ENCODE measurements at places on chromosomes 1 and 21.

- DNase-seq: no peak
Observed at GRCh38 chr1:183180634-183181056, 5.4 kb upstream of the LAMC2 start.

- DNase-seq: no peak
Observed at GRCh38 chr1:206591226-206591625, 21.0 kb downstream of the EIF2D start.

DNA sequence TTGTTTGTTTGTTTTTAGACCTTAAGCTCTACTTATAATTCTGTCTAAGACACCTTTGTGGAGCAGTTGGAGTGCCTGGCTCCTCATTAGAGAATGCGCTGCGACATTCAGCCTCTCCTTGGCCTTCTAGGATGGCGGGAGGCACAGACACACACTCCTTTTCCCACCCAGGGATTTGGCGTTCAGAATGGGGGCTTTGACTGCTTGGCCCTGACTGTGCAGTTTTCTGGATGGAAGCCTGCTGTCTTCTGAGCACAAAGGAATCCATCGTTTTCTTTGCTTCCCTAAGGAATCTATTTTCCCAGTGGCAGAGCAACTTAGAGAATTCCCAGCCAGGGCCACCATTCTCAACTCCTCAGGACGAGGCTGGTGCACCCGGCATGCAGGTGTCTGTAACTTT, 83.6 kb downstream of the GALNT2 start:
- no peak for DNase-seq

GRCh38 chr21:26801498-26801897, 43.7 kb downstream of the ADAMTS1 start:
- no peak for DNase-seq
